ENCODE measurements at places on chromosomes 16 and 17.

GRCh38 chr17:34414339-34414738 lies 51.3 kb upstream of the CCL1 start:
- DNase-seq, result no peak

DNA sequence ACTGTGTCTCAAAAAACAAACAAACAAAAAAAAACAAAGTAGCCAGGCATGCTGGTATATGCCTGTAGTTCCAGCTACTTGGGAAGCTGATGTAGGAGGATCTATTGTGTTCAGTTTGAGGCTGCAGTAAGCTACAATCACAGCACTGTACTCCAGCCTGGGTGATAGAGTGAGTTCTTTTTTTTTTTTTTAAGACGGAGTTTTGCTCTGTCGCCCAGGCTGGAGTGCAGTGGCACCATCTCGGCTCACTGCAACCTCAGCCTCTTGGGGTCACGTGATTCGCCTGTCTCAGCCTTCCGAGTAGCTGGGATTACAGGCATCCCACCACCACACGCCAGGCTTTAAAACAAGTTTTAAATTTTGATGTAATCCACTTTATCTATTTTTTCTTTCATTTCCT lies 80.2 kb upstream of the STAC2 start:
- no peak for DNase-seq

- no peak for DNase-seq
These were observed 802 bp upstream of the ATXN2L start for GRCh38 chr16:28821874-28822519.

- no peak for DNase-seq
These were observed 11.3 kb downstream of the HS3ST3A1 start for GRCh38 chr17:13590441-13590840.

GRCh38 chr17:37490638-37491614 lies 1.2 kb downstream of the DUSP14 start:
- no peak for DNase-seq

DNA sequence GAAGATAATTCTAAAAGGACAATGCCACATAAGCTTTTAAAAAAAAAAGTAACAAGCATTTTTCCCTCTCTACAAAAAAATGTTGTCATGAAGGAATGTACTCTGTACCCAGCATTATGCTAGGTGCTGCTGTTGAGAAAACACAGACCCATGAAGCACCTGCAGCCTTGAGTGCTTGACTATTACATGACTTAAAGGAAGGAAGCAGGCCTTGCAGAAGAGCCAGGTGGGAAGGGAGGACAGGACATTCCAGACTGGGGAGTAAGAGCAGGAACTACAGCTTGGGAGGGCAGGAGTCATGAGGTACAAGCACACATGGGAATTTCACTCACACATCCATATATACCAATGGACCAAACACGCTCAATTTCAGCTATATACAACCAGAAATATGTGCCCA lies 3.8 kb downstream of the MYO1D start:
- no peak for DNase-seq

DNA sequence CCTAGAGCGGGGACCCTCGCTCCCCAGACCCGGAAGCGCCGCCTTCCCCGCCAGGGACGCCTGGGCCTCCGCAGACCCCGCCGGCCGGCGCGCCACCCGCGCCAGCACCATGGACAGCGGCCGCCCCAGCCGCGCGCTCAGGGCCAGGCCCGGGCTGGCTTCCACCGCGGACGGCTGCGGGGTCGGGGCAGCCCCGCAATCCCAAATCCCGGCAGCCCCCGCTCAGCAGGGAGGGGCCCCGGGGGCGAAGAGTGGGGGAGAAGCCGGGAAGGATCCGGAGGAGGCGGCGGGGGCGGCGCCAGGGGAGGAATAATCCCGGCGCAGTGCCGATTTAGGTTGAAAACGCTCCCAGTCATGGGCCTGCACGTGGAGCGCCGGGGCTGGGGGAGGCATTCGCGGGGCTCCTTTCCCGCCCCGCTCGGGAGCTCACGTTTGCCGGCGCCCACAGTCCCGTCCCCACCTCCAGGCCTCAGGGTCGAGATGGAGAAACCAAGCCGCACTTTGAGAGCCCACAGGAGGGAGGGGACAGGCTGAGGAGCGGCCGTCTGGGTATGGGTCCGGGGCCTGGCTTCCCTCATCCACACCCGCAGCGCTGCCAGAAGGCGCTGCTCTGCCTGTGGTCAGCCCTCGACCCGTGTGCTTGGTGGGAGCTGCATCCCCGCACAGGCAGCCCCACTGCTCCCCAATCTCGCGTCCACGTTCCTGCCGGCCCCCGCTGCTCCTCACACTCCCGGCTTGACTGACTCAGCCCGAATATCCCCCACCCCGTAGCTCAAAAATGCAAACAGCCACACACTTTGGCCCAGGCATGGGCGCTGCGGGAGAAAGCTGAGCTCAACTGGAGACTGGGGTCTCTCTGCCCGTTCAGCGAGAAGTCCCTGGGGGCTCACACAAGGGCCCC lies 4.7 kb downstream of the FBXL16 start:
- no peak for DNase-seq

DNA sequence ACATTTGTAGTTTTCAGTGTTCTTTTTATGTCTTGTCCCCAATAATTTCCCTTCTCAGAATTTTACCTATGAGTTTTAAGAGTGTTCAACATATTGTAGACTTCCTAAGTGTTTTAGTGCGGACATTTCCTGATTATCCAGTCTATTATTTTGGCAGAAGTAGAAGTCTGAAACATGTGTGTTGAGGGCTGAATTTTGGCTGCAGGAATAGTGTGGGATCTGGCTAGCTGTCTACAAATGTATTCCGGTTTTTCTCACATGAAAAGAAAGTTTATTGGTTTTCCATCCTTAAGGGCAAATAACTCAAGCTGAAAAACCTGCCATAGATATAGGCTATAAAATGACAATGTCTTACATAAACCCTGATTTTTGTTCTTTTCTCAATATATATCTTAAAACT lies 33.0 kb upstream of the CA10 start:
- DNase-seq, result no peak

GRCh38 chr16:24635900-24636610 lies 93.4 kb upstream of the TNRC6A start:
- no peak for DNase-seq

DNA sequence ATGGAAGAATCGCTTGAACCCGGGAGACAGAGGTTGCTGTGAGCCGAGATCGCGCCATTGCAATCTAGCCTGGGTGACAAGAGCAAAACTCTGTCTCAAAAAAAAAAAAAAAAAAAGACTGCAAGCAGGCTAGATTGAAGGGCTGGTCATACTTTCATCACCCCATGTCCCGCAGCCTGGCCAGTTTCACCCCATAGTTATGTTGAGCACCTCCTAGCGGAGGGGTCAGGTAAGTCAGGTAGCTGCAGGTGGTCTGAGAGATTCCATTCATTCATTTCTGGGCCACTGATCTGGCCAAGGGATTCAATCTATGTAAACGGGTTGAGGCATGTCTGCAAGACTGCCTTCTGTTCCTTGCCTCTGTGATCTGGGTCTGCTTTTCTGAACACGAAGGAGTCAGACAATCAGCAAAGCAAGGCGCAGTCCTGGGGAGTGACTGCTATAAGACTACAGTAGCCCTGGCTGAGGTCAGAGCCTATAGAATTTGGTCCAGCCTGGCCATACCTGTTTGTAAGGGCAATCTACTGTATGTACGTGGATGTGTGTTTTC lies 23.6 kb upstream of the BPTF start:
- DNase-seq, result no peak

DNA sequence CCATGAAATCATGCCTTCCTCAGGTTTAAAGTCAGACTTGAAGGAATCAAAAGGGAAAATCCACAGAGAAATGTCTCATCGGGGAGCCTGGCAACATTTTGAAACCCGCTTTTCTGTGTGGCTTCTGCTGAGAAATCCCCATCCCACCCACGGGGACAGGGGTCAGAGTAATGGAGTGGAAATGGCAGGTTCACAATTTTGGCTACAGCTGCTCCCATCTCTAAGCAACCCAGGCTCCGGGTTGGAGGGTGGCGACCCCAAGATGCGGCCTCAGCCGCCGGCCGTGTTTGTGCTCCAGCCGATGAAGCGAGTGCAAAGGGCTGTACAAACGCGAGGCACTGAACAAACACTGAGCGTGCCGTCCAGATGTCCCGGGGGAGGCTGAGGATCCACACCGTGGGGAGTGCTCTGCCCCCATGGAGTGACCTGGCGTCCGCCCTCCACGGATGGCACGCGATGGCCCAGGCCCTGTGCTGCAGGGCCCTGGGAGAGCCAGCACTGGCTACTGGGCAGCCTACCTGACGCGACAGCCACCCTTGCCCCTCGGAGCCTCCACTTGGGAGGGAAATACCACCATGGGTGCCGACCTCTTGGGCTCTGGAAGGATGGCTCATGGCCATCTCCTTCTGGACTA lies 22.2 kb downstream of the SLC43A2 start:
- no peak for DNase-seq

- DNase-seq, result no peak
These were observed 68.9 kb upstream of the HNF1B start for GRCh38 chr17:37813751-37814150.

DNA sequence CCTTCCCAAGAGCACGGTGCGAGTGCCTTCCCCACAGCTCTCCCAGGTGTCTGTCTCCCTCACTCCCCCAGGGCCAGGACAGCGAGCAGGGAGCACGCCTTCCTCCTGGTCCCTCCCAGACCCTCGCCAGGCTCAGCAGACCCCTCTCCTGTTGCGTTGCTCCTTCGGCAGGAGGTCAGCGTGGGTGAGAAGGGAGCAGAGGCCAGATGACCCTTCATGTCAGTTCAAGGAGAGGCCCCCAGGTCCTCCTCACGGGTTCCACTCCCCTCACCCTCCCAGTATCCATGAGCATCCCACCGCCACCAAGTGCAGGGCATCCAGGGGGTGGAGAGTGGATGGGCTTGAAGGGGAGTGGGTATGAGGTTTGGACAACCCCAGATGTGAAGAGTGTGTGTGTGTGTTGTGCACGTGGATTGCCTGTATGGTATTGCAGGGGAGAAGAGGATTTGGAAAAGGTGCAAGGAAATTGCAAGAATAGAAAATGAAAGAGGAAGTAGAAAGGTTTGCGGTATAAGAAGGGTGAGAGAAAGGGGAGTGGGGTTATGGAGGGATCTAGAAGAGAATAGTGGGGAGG lies 17.7 kb downstream of the SGCA start:
- DNase-seq, result no peak
